ENCODE measurements at places on chromosomes 4 and X. TPM values are rescaled to one million over a fixed set of nuclear protein-coding genes. Genes with fewer than 3 reads are reported as not detected.

DNA sequence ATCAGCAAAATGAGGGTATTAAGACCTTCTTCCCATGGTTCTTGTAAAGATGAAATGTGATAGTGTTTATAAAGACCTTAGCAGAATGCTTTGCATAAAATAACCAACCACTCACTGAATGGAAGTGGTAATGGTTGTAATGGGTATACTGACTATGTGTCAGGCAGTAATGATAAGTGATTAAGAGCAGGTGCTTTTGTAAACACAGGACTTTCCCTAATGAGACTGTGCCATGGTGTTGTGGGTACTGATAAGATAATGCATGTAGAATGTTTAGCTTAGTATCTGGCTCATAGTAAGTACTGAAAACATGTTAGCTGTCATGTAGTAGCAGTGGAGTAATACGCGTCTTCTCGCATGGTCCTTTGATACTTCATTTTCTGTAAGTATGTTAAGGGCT is 6.9 kb downstream of the LSM6 start:
- H3K27ac ChIP-seq, result no peak overlapping the region
- H3K36me3 ChIP-seq, result no peaks in the 10 kb centered on the region
- no peak for DNase-seq
- H3K4me1 ChIP-seq, result peaks cover 9% of the 10 kb centered on the region

DNA sequence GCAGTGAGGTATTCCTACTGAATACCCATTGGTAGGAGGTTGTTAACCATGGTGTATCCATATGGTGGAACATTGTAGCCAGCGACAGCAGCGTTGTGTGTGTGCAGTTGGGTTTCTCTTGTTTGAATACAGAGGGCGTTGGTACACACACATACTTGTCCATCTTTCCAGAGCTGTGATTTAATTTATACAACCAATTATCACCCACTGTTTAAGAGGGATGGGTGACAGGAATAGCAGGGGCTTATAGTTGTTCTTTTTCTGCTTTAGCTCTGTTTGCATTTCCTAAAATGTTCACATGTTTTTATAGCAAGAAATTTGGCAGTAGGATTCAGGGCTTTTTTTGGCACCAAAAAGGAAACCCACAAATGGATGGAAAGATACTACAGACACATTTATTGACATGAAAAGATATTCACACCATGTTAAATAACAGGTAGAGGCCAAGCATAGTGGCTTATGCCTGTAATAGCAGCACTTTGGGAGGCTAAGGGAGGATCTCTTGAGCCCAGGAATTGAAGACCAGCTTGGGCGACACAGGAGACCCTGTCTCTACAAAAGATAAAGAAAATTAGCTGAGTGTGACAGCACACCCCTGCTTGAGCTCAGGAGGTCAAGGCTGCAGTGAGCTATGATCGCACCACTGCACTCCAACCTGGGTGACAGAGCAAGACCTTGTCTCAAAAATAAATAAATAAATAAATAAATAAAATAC is 60.6 kb downstream of the TNIP2 start:
- H3K4me1 ChIP-seq, result no peaks in the 10 kb centered on the region
- H3K27ac ChIP-seq, result no peak overlapping the region
- no peaks in the 10 kb centered on the region for H3K36me3 ChIP-seq
- no peaks in the 10 kb centered on the region for H3K27me3 ChIP-seq
- DNase-seq, result no peak
- no peak overlapping the region for H3K4me3 ChIP-seq

MAGEC1 gene
- total RNA-seq, result not detected

DNA sequence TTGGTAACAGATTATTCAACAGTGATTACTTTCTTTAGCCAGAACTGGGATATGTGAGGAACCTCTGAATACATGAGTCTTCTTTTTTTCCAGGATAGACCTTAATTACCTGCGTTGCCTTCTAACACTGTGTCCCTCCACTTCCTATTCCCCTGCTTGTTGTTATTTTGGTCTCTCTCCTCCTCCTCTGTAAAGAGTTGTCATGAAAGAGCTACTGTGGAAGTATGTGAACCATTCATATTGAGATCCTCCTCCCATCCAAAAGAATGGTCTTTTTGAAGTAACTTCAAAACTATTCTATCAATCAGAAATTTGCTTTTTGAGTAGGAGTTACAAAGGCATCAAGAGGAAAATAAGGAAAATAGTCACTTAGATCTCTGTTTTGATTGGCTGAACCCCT is 420.0 kb upstream of the TENM3 start:
- no peak overlapping the region for H3K4me3 ChIP-seq
- no peaks in the 10 kb centered on the region for H3K4me1 ChIP-seq
- DNase-seq, result no peak
- H3K27me3 ChIP-seq, result no peaks in the 10 kb centered on the region
- no peaks in the 10 kb centered on the region for H3K36me3 ChIP-seq

FGF2 gene
- 31.7 TPM for total RNA-seq

NUDT9 gene
- total RNA-seq, result 22.2 TPM

DNA sequence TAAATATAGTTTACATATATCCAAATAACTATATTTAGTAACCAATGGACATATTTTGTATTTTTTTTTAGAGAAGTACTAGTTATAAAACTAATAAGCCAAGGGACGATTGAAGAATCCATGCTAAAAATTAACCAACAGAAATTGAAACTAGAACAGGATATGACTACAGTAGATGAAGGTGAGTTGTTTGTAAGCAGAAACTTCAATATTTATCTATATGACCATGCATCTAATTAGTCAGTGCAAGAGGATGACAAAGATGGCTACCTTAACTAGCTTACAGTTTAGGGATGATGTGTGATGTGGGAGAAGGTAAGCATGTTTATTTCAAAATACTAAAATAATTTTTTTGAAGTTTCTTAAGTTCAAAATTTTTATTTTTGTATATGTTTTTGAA is 57.7 kb downstream of the HPGDS start:
- no peaks in the 10 kb centered on the region for H3K27me3 ChIP-seq
- no peak for DNase-seq
- no peaks in the 10 kb centered on the region for H3K36me3 ChIP-seq
- no peak overlapping the region for H3K27ac ChIP-seq

SLC7A11 gene
- total RNA-seq, result 0.81 TPM

GRCh38 chrX:53930515-53931380 is 113.5 kb downstream of the PHF8 start:
- no peaks in the 10 kb centered on the region for H3K4me1 ChIP-seq
- no peak for DNase-seq
- no peaks in the 10 kb centered on the region for H3K36me3 ChIP-seq

- no peak within 1 kb of the TSS for H3K4me3 ChIP-seq
- no peaks in the 10 kb centered on the region for H3K4me1 ChIP-seq
- DNase-seq, result no peak
- H3K27me3 ChIP-seq, result no peaks in the 10 kb centered on the region
- no peak within 1 kb of the TSS for H3K27ac ChIP-seq
Observed at GRCh38 chrX:103063918-103064434, at the start of gene BEX1. BEX1 (minus strand) TSS chrX:103064171; CDS start chrX:103063274, 897 bp downstream.

- H3K36me3 ChIP-seq, result no peaks in the 10 kb centered on the region
- H3K4me3 ChIP-seq, result no peak overlapping the region
- no peaks in the 10 kb centered on the region for H3K4me1 ChIP-seq
- no peaks in the 10 kb centered on the region for H3K27me3 ChIP-seq
- DNase-seq, result no peak
- H3K27ac ChIP-seq, result no peak overlapping the region
Observed at GRCh38 chrX:13891377-13892140, 74.7 kb upstream of the GPM6B start.

All from aorta (tissue), 5 donors.